ENCODE measurements at places on chromosomes 1 and 21. TPM values are rescaled to one million over a fixed set of nuclear protein-coding genes. Genes with fewer than 3 reads are reported as not detected.

DNA sequence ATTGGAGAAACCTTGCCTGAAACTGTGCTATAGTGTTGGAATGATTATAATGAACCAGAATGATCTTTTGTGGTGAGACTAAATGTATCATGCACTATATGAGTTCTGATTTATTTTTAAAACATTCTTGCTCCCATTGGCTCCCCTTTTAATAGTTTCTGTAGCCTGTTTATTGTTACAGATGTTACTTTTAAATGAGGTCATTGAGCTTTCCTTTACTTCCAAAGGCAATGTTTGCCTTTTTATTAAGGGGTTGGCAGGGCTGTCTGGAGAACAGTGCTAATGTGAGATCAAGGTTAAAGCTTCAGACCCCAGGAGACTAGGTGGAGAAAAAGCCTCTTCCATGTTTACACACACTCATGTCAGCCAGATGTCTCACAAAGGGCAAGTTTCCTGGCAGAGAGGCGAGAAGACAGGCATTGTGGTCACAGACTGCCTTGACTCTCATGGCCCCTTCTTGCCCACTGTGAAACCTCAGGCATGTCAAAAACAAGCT lies 120.6 kb upstream of the RAVER2 start:
- no peak overlapping the region for H3K4me3 ChIP-seq
- no peaks in the 10 kb centered on the region for H3K36me3 ChIP-seq
- peak; percentile 57 for DNase-seq
- H3K27ac ChIP-seq, result no peak overlapping the region
- H3K27me3 ChIP-seq, result no peaks in the 10 kb centered on the region
- H3K4me1 ChIP-seq, result peaks cover 12% of the 10 kb centered on the region

GRCh38 chr1:151010346-151010726 lies 2.1 kb downstream of the PRUNE1 start:
- H3K4me1 ChIP-seq, result peaks cover 34% of the 10 kb centered on the region
- H3K4me3 ChIP-seq, result no peak overlapping the region
- no peaks in the 10 kb centered on the region for H3K36me3 ChIP-seq

DNA sequence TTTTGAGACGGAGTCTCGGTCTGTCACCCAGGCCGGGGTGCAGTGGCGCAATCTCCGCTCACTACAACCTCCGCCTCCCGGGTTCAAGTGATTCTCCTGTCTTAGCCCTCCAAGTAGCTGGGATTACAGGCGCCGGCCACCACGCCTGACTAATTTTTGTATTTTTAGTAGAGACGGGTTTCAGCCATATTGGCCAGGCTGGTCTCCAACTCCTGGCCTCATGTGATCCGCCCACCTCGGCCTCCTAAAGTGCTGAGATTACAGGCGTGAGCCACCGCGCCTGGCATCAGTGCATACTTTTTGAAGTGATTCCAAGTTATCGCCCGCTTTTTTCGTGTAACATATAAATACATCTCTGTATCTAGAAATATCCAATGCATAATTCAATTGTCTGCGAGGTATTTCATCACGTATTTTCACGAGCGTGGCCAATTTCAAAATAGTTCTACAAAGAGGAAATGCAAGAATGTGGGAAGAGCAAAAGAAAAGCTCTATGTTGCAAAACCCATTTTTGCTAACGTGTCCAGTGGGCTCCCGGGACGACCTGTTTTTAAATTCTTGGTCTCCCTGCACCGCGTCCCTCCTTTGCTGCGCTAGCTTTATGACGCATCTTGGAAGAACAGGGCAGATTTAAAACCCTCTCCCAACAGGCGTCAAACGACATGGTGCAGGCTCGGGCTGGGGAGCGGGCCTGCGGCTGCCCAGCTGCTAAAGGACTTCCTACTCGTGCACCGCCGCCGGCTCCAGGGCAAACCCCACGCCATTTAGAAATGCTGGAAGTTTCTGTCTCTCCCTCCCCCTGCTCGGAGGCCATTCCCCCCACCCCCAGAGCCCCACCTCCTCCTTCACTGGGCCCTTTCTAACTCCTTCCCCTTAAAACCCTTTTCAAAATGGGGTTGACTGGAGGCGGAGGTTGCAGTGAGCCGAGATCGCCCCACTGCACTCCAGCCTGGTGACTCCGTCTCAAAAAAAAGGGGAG lies 923 bp upstream of the IFNGR2 start:
- DNase-seq, result peak; percentile 83
- H3K27ac ChIP-seq, result peak overlapping the region; percentile 87
- H3K4me3 ChIP-seq, result peak overlapping the region; percentile 87
- no peaks in the 10 kb centered on the region for H3K36me3 ChIP-seq
- H3K4me1 ChIP-seq, result peaks cover 24% of the 10 kb centered on the region
- no peaks in the 10 kb centered on the region for H3K27me3 ChIP-seq

Gene FRRS1
- total RNA-seq, result 3.9 TPM

- no peaks in the 10 kb centered on the region for H3K36me3 ChIP-seq
- no peak for DNase-seq
- no peaks in the 10 kb centered on the region for H3K4me1 ChIP-seq
- H3K27me3 ChIP-seq, result peaks cover 4% of the 10 kb centered on the region
- no peak overlapping the region for H3K4me3 ChIP-seq
Measured at GRCh38 chr1:234229581-234230387, 143.5 kb upstream of the COA6 start.

Gene CYP4A11
- total RNA-seq, result not detected

GRCh38 chr1:197174818-197175217 lies 28.3 kb upstream of the ASPM start:
- H3K27ac ChIP-seq, result no peak overlapping the region
- no peak for DNase-seq
- H3K4me3 ChIP-seq, result no peak overlapping the region
- no peaks in the 10 kb centered on the region for H3K27me3 ChIP-seq
- H3K36me3 ChIP-seq, result peaks cover 43% of the 10 kb centered on the region

DNA sequence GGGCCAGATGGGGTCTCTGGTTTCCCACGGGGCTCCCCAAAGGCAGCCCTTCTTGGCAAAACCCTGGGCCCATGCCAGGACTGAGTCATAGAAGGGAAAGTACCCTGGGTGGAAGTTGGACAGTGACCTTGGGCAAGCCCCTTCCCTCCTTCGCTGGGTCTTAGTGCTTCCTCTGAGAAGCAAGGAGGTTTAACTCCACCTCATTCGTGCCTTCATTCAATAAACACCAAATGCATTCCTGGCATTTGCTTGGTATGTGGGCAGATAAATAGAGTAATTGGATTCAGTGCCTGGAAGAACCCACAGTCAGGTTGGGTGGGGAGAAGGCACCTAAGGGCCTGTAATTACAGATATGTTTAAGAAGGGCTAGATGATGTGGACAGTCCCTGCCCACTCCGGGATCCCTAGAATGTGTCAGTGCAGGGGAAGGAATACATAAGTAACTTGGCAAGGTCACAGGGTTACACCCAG lies 36.3 kb upstream of the CITED4 start:
- peaks cover 9% of the 10 kb centered on the region for H3K4me1 ChIP-seq
- no peaks in the 10 kb centered on the region for H3K27me3 ChIP-seq
- no peak overlapping the region for H3K27ac ChIP-seq

Measured in GM23248 (cell line).